A549 treated with DMSO at 1 μM for 4 hours (cell line): ENCODE measurements at places on chromosomes 7 and 10. TPM values are rescaled to one million over a fixed set of nuclear protein-coding genes. Genes with fewer than 3 reads are reported as not detected.

FGFBP3 gene
- 1.7 to 2.8 TPM (median 2.3 TPM) in 5 replicates for total RNA-seq

MAPK8 gene
- 33.3 to 49.4 TPM (median 42.1 TPM) in 5 replicates for total RNA-seq

CUZD1 gene
- 0.94 to 1.9 TPM (median 1.3 TPM) in 5 replicates for total RNA-seq

FAM25C gene
- total RNA-seq, result 0.99 to 2.1 TPM (median 2.0 TPM) in 5 replicates

EMX2 gene
- not detected in 5 replicates for total RNA-seq

PTN gene
- not detected in 5 replicates for total RNA-seq
